ENCODE measurements at places on chromosomes 16 and 17. TPM values are rescaled to one million over a fixed set of nuclear protein-coding genes. Genes with fewer than 3 reads are reported as not detected.

EIF3CL gene
- 133 TPM for total RNA-seq

SMTNL2 gene
- 174 TPM for total RNA-seq

MPDU1 gene
- total RNA-seq = 27.4 TPM

C17orf113 gene
- 2.3 TPM for total RNA-seq

CD7 gene
- total RNA-seq = 0.72 TPM

AGRP gene
- total RNA-seq = not detected

GPR179 gene
- total RNA-seq = 0.21 TPM

PABPN1L gene
- total RNA-seq = not detected

CD68 gene
- total RNA-seq = 2.4 TPM

SLC46A1 gene
- 6.5 TPM for total RNA-seq

CTRL gene
- 0.51 TPM for total RNA-seq

PIRT gene
- 0.82 TPM for total RNA-seq

KRTAP3-2 gene
- not detected for total RNA-seq

CORO6 gene
- total RNA-seq = 62.7 TPM

C1QTNF1 gene
- total RNA-seq = 15.8 TPM

WNT9B gene
- total RNA-seq = not detected

GAST gene
- total RNA-seq = not detected

DNASE1L2 gene
- total RNA-seq = 1.3 TPM

HES7 gene
- not detected for total RNA-seq

EIF5A gene
- total RNA-seq = 212 TPM

ACSM2A gene
- not detected for total RNA-seq

ZDHHC1 gene
- 14.2 TPM for total RNA-seq

SEZ6 gene
- total RNA-seq = not detected

TEKT5 gene
- 1.0 TPM for total RNA-seq

TAC4 gene
- not detected for total RNA-seq

COG1 gene
- total RNA-seq = 17.6 TPM

SLC4A1 gene
- total RNA-seq = 27.7 TPM

KIF18B gene
- total RNA-seq = 3.6 TPM

BCKDK gene
- 13.0 TPM for total RNA-seq

ALDH3A1 gene
- 17.1 TPM for total RNA-seq

CCL11 gene
- total RNA-seq = not detected
